Occipital lobe (tissue), 3 donors: ENCODE measurements at places on chromosomes 1 and 21.

GRCh38 chr1:235002706-235003300 is 125.8 kb downstream of the TOMM20 start:
- DNase-seq: no peak

GRCh38 chr1:173451981-173452380 is 25.2 kb upstream of the PRDX6 start:
- DNase-seq: no peak

GRCh38 chr21:34894401-34894800 is 154.7 kb downstream of the RUNX1 start:
- no peak for DNase-seq

GRCh38 chr21:45988366-45989347 is 7.1 kb downstream of the COL6A1 start:
- DNase-seq: no peak

DNA sequence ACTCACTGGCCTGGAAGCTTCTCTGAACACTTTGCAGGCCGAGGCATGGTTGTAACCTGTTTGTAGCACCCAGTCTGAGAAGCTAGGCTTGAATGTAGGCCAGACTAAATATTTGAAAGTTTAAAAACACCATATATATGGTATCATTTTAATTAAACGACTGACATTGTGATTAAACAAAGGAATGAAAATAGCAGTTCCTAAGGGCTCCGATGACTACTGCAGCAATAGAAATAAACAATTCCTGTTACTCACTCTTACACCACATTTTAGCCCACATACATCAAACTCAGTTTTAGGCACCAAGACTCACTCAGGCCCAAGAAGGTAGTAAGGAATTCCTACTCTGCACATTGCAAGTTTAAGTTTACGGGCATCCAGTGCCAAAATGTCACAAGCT is 281.2 kb downstream of the AKT3 start:
- no peak for DNase-seq

- no peak for DNase-seq
These were observed 212.6 kb downstream of the TGFB2 start for GRCh38 chr1:218557731-218558130.

DNA sequence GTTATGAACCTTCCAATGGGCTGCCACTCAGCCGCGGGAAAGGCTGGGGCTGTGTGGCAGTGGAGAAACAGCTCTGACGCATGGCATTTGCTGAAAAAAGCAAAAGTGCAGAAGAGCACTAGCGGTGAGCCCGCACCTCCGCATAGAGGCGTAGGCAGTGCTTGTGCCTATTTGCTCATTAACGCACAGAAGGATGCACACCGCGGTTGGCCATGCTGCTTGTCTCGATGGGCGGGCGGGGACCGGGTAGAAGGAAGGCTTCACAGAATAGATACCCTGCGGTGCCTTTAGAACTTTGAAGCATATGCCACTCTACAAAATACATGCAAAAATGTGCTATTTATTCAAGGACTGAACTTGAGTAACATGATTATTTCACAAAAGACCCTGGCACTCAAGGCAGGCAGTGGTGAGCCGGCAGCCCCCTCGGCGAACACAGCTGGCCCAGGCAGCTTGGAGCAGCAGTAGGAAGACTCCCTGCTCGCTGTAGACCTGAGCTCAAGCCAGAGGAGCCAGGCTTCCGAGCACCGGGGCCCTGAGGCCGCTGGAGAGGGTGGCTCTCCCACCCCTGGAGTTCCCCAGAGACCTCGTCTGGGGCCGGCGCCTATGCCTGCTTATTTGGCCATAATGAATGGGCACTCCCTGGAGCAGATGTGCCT is 71.5 kb downstream of the SIK1 start:
- no peak for DNase-seq

DNA sequence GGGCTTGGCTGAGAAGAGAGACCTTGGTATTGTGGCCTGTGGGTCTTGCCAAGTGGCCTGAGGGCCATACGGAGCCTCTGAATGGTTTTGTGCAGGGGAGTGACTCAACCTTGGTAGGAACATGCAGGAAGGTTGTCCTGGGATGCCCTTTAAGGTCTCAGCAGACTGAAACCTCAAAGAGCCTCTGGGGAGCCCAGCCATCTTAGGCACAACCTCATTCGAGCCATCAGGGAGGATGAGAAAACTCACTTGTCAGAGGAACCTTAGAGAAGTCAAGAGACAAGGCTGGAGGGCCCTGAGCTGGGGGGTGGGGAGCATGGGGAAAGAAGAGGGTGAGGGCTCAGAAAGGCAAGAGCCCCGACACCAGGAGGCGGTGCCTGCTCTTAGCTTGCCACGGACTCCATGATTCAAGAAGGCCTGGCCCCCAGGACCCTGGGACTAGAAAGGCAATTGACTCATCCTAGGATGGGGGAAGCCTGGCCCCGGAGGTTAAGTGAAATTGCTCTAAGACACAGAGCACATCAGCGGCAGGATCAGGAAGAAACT is 13.0 kb downstream of the IFI6 start:
- DNase-seq: no peak
